Effector memory CD8-positive, alpha-beta T cell (primary cell): ENCODE measurements at places on chromosomes 3 and 15.

DNA sequence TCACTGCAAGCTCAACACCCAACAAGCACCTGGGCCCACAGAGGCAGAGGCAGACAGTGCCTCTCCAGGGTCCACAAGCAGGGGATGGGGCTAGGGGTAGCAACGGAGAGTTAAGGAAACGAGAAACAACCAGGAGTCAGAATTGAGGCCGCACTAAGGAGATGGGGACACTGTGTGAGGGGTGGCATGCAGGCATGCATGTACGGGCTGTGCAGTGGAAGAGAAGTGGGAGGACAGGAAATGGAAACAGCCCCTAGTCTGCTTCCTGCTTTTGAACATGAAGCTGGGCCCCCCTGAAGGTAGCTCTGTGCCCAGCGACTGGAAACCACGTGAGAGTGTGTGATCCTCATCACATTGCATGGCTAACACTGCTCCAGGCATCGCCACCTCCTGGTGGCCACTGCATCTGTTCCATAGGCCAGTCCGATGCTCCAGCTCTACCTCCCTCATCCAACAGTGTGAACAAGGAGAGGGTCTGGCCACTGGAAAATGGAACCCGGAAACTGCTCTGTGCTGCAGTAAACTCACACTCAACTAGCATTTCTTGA lies 44.0 kb downstream of the XXYLT1 start:
- no peak for DNase-seq

GRCh38 chr3:23704298-23704697 lies 101.5 kb upstream of the UBE2E1 start:
- DNase-seq = no peak

- no peak for DNase-seq
These were observed 669.8 kb upstream of the ARPP21 start for GRCh38 chr3:34969513-34969912.

GRCh38 chr3:45881078-45882022 lies 5.0 kb upstream of the CCR9 start:
- DNase-seq = peak; percentile 37

DNA sequence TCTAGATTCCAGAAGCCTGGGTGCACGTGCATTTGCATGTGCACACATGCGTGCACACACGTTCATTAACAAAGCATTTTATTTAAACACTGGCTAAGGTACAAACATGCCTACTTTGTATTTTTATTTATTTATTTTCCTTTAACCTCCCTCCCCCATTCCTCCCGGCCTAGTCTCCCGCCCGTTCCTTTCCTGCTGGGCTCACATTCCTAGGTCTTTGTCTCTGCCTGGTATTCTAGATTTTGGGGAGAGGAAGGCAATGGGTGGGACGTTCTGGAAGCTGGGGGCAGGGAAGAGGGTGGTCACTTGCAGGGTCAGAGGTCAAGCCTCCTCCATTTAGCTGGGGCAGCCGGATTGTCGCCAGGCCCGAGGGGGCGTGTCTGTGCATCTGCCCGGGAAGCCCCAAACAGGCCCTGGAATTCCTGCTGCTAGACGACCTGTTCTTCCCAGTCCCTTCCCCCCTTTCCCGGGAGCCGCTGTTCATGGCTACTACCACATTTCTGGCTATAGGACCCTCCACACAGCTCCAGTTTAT lies 51.8 kb downstream of the TRIM71 start:
- DNase-seq = no peak

DNA sequence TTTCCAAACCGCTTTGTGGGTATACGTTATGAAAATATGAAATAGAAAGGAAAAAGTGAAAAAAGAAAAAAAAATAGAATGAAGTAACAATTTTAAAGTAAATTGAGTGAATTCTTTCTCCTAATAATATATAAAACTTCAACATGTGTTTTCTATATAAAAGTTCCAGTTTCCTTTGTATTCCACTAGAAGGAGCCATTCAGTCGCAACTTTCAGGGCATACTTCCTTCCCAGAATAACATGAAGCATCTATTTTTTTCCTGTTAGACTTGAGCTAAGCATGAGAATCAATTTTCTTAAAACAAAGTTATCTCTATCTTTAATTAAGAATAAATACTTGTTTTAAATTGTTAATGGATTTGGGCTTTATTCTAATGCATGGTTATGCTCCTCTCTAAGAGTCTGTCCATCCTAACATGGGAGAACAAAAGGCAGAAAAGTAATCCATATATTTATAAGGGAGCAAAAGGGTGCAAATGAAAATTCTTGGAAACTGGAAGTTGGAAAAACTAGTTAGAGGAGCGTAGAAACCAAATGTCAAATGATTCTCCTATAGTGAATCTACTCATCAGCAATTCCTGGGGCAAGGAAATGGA lies 16.0 kb upstream of the VGLL3 start:
- no peak for DNase-seq

GRCh38 chr3:132847849-132848625 lies 125.8 kb upstream of the NPHP3 start:
- no peak for DNase-seq

- no peak for DNase-seq
These were observed 9.8 kb upstream of the VGLL4 start for GRCh38 chr3:11653298-11654055.

DNA sequence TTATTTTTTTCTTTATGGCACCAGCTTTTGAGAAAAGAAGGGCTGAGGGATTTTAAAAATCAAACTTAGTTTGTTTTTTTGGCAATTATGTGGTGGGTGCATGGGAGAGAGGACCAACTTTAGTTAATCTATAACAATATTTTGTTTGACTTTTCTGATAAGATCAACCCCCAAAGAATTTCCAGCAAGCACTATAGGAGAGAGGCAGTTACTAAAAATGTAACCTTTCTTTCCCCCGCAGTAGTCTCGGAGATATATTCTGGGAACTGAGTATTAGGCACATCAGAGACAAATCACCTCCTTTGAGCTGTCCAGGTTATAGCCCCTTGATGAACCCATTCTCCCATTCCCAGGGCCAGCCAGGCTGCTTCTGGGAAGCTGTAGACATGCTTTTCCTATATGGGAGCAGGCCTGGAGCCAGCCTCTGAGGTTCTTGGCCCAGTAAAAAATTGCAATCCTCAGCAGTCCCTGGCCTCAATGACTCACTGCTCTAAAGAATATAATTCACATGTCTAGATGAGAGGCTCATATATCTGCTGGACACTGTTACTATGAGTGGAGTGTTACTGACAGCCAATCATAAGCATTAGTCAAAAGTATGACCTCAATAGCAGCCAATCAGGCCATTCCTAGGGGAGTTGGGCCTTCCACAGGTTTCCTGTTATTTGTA lies 138.3 kb upstream of the AGBL1 start:
- DNase-seq = no peak

DNA sequence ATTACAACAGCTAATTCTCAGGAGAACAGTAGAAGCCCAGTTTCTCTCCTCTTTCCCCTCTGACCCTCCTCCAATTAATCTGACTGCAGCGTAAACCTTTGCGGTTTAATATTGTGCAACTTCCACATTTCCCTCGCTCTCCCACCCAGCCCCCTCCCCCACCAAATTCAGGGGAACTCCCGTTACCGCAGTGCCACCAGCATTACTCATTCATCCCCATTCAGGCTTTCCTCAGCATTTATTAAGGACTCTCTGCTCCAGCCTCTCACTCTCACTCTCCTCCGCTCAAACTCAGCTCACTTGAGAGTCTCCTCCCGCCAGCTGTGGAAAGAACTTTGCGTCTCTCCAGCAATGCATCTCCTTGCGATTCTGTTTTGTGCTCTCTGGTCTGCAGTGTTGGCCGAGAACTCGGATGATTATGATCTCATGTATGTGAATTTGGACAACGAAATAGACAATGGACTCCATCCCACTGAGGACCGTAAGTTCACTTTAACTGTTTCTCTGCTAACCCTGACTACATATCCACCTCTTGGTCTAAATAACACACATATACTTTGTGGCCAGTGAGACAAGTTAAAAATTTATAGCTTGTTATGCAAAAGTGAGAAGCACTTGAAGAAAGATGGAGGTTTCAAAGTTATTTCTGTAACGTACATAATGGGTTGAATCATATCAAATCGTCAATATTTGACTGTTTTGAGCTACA lies at the start of gene PTX3:
PTX3 (plus strand) TSS at position 268 of the 709 bp plus-strand sequence; CDS start at position 352, 84 bp downstream.
- no peak for DNase-seq

- DNase-seq = no peak
These were observed 468.1 kb downstream of the SHQ1 start for GRCh38 chr3:72380193-72380592.

- no peak for DNase-seq
These were observed 21.0 kb downstream of the LSM3 start for GRCh38 chr3:14199641-14200040.
